ENCODE measurements at places on chromosomes 11 and 22.
A peak's percentile ranks its signal among the peaks of the same experiment; 100 is the strongest.

GRCh38 chr11:100776212-100776896 is 89.3 kb downstream of the ARHGAP42 start:
- H3K36me3 ChIP-seq, result no peaks in the 10 kb centered on the region
- H3K4me3 ChIP-seq, result no peak overlapping the region

GRCh38 chr11:77118086-77118485 is 10.0 kb upstream of the MYO7A start:
- no peak for DNase-seq
- H3K36me3 ChIP-seq, result no peaks in the 10 kb centered on the region
- no peak overlapping the region for H3K27ac ChIP-seq
- H3K4me1 ChIP-seq, result no peaks in the 10 kb centered on the region
- H3K4me3 ChIP-seq, result no peak overlapping the region

DNA sequence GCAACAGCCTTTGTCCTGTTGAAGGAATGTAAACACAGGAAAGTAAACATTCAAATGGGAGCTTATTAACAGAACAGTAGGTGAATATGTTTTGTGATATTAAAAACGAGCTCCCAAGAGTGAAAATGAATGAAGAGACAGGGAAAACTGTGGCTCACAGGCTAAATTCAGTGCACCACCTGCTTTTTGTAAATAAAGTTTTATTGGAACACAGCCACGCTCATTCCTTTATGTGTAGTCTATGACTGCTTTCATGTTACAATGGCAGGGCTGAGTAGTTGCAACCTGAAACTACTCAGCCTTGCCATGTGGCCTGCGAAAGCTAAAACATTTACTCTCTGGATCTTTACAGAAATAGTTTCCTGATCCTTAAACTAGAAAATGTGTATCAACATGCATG is 136.9 kb downstream of the MYO18B start:
- no peak overlapping the region for H3K4me3 ChIP-seq
- no peaks in the 10 kb centered on the region for H3K27me3 ChIP-seq
- H3K36me3 ChIP-seq, result no peaks in the 10 kb centered on the region
- no peaks in the 10 kb centered on the region for H3K4me1 ChIP-seq

DNA sequence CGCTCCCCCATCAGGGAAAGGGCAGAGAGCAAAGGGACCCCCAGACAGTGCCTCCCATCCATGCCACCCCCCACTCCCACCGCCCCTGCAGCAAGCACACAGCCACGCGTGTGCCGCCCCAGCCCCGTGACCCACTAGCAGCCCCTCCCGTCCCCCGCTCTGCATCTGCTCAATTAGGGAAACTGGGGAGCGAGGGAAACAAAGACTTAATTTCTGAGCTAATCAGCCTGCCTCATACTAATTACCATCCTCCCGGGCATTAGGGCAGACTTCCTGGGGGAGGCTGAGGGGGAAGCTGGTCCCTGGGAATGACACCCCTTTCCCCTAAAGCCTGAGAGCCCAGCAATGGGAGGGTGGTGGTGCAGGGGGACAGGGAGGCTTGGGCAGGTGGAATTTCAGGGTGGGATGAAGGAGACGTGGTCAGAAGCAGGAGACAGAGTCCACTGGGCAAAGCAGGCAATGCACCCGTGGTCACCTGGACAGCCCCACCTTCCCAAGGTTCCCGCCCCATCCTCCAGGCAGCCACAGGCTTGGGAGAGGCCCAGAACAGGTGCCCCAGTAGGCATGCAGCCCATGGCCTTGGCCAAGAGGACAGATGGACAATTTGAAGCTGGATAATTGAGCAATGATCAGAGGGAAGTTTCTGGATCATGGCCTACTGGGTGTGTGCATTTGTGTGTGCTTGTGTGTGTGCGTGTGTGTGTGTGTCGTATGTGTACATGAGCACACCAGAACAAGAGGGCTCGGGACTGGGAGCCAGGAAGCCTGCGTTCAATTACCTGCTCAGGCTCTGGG is 20.6 kb downstream of the ELFN2 start:
- no peak for DNase-seq
- no peak overlapping the region for H3K27ac ChIP-seq
- no peak overlapping the region for H3K4me3 ChIP-seq
- H3K4me1 ChIP-seq, result peaks cover 7% of the 10 kb centered on the region

DNA sequence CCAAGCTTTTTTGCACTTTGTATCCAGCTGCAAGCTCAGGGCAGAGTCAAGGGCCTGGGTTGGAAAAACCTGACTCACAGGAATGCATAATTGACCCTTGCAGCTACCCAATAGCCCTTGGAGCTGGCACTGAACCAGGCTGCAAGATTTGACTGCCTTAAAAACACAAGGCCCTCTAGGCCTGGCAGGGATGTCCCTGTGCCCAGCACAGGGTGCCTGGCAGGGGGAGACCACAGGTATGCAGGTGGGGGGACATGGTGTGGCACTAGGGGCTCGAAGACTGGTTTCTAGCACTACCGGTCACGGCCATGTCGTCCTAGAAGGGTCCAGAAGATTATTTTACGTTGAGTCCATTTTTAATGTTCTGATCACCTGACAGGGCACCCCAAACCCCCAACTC is 30.2 kb downstream of the SBF1 start:
- peaks cover 56% of the 10 kb centered on the region for H3K36me3 ChIP-seq
- no peak overlapping the region for H3K4me3 ChIP-seq
- H3K4me1 ChIP-seq, result peaks cover 10% of the 10 kb centered on the region
- H3K27me3 ChIP-seq, result no peaks in the 10 kb centered on the region

DNA sequence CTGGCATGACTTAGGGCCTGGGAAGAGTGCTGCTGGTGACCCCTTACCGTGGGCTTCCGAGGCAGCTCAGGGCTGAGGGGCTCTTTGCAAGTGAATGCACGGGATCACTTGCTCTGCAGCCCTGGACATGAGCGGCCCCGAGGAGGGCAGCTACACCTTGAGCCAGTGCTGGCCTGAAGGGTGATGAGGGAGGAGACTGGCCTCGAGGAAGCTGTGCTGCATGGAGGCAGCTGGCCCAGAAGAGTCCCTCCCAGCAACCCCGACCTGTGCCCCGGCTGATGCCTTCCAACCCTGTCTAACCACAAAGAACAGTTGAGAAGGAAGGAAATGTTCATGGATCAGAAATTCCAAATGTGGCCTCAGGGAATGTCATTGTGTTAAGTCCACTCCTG is 45.2 kb downstream of the TBX1 start:
- no peak overlapping the region for H3K27ac ChIP-seq
- H3K4me3 ChIP-seq, result no peak overlapping the region
- peaks cover 37% of the 10 kb centered on the region for H3K4me1 ChIP-seq
- DNase-seq, result no peak

GRCh38 chr11:119417726-119418540 is 5.0 kb downstream of the THY1 start:
- no peaks in the 10 kb centered on the region for H3K27me3 ChIP-seq
- H3K4me3 ChIP-seq, result no peak overlapping the region
- no peak for DNase-seq

DNA sequence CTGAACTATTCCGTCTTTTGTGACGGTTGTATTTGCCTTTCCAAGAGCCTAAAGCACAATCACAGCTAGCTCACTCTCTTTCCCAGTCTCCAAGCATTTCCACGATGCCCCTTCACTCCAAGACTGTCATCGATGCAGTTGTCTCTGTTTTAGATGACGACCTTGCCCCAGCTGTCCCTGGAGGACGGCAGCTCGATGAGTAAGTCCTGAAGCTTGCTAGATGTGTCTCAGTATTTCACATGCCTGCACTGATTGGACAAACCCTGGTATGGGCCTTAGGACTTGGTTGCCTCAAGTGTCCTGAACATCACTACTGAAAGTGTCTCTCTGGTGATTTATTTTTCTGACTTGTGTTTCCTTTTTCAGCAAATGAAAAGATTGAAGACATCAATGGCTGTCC is 129.9 kb downstream of the NAV2 start:
- no peak overlapping the region for H3K27ac ChIP-seq
- no peak overlapping the region for H3K4me3 ChIP-seq
- peaks cover 9% of the 10 kb centered on the region for H3K4me1 ChIP-seq
- no peak for DNase-seq
- no peaks in the 10 kb centered on the region for H3K27me3 ChIP-seq
- no peaks in the 10 kb centered on the region for H3K36me3 ChIP-seq

DNA sequence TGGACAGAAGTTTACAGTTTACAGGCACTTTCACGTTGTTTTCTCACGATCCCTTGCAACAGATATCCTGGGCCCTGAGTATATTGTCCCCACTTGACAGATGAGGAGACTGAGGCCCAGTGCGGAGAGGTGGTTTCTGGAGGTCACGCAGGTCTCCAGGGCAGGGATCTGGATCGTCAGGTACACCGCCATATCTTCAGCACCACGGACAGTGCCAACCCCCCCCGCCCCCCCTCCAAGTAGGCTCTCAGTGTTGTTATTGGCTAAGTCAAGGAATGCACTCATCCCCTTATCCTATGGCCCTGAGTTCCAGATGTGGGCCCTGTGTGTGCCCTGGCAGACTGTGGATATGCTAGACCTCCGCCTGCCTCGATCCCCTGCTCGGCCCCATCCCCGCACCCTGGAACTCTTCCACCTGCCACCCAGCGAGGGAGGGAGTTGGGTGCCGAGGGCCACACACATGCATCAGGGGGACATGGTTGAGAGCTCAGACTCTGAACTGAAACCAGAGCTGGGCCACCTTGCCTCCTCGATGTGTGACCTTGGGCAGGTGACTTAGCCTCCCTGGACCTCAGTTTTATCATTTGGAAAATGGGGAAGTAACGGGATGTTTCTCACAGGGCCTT is 37.5 kb downstream of the MPPED1 start:
- DNase-seq, result no peak
- no peak overlapping the region for H3K4me3 ChIP-seq
- no peaks in the 10 kb centered on the region for H3K27me3 ChIP-seq

DNA sequence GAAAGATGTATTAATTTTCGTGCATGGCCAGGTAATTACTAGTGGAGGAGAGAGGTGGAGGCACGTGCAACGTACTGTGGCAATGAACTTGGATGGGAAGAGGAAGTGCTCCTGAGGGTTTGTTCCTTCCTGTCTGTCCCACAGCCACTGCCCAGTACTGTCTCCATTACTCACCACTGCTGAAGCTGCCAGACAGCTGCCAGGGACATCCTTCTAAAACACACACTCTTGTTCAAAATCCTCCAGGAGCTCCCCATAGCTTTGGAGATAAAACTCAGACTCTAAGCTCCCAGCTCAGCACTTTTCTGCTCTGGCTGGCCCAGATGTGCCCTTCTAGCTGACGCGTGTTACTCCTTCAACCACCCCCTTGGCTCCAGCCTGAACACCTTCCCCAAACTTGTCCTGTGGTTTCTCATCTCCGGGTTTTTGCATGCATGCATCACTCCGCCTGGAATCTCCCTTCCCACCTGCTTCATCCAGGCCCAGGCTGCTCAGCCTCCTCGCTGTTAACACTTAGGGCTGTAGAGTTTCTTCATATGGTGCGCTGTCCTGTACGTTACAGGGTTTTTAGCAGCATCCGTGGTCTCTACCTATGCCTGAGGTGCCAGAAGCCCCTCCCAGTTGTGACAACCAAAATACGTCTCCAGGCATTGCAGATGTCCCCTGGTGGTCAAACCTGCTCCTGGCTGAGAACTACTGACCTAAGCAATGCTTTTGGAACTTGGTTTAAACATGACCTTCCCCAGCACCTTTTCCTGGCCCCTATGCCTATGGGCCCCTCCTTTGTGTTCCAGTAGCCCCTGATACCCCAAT is 69.5 kb downstream of the C11orf91 start:
- H3K27me3 ChIP-seq, result no peaks in the 10 kb centered on the region
- H3K4me3 ChIP-seq, result no peak overlapping the region
- peaks cover 13% of the 10 kb centered on the region for H3K4me1 ChIP-seq
- peak; percentile 55 for DNase-seq
- H3K27ac ChIP-seq, result no peak overlapping the region
- H3K36me3 ChIP-seq, result no peaks in the 10 kb centered on the region

- no peak overlapping the region for H3K27ac ChIP-seq
- no peaks in the 10 kb centered on the region for H3K27me3 ChIP-seq
- no peak overlapping the region for H3K4me3 ChIP-seq
- no peaks in the 10 kb centered on the region for H3K36me3 ChIP-seq
- DNase-seq, result no peak
Observed at GRCh38 chr22:18984564-18984963, 48.5 kb upstream of the PRODH start.

- no peak overlapping the region for H3K27ac ChIP-seq
- DNase-seq, result no peak
- no peaks in the 10 kb centered on the region for H3K36me3 ChIP-seq
- H3K4me1 ChIP-seq, result no peaks in the 10 kb centered on the region
- no peak overlapping the region for H3K4me3 ChIP-seq
Observed at GRCh38 chr11:100671471-100671870, 15.6 kb upstream of the ARHGAP42 start.

GRCh38 chr11:72625691-72626413 is 48.4 kb downstream of the PDE2A start:
- H3K4me1 ChIP-seq, result peaks cover 29% of the 10 kb centered on the region
- DNase-seq, result no peak
- H3K4me3 ChIP-seq, result no peak overlapping the region
- H3K27me3 ChIP-seq, result no peaks in the 10 kb centered on the region
- H3K27ac ChIP-seq, result peak overlapping the region; percentile 36

- H3K4me3 ChIP-seq, result no peak overlapping the region
- DNase-seq, result no peak
- peaks cover 60% of the 10 kb centered on the region for H3K4me1 ChIP-seq
- H3K36me3 ChIP-seq, result no peaks in the 10 kb centered on the region
Observed at GRCh38 chr11:27213232-27213660, 149.8 kb downstream of the CCDC34 start.

DNA sequence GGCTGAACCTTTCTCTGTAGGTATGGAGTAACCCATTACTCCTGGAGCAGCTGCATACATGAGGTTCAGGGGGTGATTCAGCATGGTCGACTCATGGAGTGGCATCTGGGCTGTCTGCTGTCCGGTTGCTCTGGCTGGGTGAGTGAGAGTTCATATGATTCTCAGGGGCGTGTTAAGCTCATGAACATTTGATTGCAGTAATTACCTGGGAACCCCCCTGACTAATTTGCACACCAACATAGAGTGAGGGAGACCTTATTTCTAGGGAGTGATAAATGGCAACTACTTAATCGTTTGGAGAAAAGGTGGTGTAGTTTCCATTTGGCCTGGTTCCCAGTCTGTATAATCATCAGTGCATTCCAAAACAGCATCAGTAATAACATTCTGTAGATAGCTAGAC is 661.9 kb downstream of the ETS1 start:
- no peak overlapping the region for H3K4me3 ChIP-seq
- no peak overlapping the region for H3K27ac ChIP-seq
- H3K27me3 ChIP-seq, result no peaks in the 10 kb centered on the region
- no peak for DNase-seq
- H3K4me1 ChIP-seq, result no peaks in the 10 kb centered on the region
- H3K36me3 ChIP-seq, result no peaks in the 10 kb centered on the region
